Activated CD8-positive, alpha-beta T cell treated with anti-CD3 and anti-CD28 coated beads, Interleukin-2, amount 10 ng/mL, durations not matched to agents 7 days and 5 days (primary cell): ENCODE measurements at places on chromosomes 16 and 17. TPM values are rescaled to one million over a fixed set of nuclear protein-coding genes. Genes with fewer than 3 reads are reported as not detected.
A peak's percentile ranks its signal among the peaks of the same experiment; 100 is the strongest.

- DNase-seq = no peak
These were observed 435 bp downstream of the C1QTNF8 start for GRCh38 chr16:1095450-1096168.

GRCh38 chr16:51549836-51550235 lies 398.8 kb upstream of the SALL1 start:
- no peak for DNase-seq

- no peak for DNase-seq
These were observed 108.3 kb upstream of the DHX40 start for GRCh38 chr17:59456923-59457615.

GRCh38 chr16:57185446-57185944 lies 344 bp downstream of the PSME3IP1 start:
- DNase-seq = no peak

DNA sequence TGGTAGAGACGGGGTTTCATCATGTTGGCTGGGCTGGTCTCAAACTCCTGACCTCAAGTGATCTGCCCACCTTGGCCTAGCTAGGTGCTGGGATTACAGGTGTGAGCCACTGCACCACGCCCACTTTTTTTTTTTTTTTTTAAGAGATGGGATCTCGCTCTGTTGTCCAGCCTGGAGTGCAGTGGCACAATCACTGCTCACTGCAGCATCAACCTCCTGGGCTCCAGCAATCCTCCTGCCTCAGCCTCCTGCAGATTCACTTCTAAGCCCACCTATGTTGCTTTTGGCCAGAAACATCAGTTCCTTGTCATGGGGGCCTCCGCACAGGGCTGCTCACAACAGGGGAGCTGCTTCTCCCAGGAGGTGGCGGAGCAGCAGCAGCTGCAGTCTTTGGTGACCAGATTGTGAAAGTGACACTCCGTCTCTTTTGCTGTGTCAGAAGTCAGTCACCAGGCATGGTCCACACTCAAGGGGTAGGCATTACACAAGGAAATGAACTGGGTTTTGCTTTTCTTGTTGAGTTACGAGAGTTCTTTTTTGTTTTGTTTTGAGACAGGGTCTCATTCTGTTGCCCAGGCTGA lies 4.5 kb upstream of the NME4 start:
- no peak for DNase-seq

DNA sequence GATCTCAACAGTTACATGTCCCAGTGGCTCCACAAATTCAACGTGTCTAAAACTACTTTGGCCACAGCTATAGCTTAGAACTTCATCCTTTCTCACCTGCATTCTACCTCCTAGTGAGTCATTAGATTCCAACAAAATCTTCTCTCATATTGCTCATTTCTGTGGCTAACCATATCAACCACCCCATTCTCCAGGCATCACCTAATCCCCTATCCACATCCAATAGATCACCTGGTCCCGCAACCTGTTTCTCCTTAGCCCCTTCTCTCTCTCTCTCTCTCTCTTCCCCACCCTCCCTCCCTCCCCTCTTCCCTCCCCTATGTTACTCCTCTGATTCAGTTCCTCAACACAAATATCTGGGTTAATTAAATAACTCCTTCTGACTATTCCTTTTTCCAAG lies 64.6 kb downstream of the ANKFN1 start:
- no peak for DNase-seq

Gene CEP131
- 17.9 TPM for total RNA-seq

DNA sequence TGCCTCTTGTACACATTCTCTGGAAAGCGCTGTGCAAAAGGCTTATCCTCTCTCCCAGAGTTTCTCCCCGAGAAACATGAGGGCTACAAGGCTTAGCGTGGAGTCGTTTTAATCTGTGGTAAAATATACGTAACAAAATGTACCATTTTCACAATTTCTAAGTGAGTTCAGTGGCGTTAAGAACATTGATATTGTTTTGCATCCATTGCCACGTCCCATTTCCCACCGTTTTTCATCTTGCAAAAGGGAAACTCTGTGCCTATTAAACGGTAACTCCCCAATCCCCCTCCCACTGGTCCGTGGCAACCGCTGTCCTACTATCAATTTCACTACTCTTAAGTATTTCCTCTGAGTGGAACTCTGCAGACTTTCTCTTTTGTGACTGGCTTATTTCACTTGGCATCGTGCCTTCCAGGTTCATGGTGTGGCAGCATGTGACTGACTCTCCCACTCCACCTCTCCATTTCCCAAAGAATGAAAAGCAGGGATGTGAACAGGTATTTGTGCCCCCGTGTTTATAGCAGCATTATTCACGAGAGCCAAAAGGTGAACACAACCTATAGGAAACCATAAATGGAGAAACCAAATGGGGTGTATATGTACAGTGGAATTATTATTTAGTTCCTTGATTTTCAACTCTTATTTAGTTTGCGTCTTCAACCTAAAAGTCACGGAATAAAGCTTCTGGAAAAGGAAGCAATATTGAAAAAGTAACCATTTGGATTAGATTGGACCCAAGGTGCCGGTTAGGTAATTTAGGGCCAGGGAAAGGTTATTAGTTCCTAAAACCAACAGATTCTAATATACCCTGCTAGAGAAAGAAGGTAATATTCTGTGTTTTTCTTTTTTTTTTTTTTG lies 1.1 kb upstream of the USP32 start:
- DNase-seq = peak; percentile 44

Gene NPTX1
- 16.7 TPM for total RNA-seq

- no peak for DNase-seq
These were observed 68.8 kb downstream of the ZNF18 start for GRCh38 chr17:11928436-11928835.

DNA sequence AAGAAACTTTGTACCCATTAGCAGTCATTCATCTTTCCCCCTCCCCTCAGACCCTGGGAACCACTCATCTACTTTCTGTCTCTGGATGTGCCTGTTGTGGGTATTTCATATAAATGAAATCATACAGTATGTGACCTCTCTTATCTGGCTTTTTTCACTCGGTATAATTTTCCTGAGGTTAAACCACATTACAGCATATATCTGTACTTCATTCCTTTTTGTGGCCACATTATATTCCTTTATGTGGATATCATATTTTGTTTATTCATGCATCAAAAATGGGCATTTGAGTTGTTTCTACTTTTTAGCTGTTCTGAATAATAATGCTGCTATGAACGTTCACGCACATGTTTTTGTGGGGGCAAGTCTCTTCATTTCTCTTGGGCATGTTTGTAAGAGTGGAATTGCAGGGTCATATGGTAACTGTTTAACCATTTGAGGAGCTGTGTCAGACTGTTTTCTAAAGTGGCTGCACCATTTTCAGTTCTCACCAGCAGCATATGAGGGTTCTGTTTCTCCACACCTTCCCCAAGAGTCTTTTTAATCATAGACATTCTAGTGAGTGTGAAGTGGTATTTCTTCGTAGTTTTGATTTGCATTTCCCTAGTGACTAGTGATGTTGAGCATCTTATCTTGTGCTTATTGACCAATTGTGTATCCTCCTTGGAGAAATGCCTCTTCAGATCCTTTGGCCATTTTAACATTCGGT lies 3.8 kb downstream of the SNX29 start:
- DNase-seq = no peak

DNA sequence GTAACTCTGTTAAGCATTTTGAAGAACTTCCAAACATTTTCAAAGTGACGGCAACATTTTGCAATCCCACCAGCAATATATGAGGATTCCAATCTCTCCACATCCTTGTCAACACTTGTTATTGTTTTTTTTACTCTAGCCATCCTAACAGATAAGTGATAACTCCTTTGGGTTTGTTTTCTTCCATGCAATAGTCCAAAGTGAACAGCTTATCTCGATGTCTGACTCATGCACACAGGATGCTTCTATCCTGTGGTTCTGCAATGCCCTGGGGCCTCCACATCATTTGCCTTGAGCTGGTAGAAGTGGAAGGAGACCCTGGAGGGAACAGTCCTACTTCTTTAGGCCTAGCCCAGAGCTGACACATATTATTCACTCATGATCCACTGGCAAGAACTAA lies 13.0 kb downstream of the TLE7 start:
- no peak for DNase-seq

DNA sequence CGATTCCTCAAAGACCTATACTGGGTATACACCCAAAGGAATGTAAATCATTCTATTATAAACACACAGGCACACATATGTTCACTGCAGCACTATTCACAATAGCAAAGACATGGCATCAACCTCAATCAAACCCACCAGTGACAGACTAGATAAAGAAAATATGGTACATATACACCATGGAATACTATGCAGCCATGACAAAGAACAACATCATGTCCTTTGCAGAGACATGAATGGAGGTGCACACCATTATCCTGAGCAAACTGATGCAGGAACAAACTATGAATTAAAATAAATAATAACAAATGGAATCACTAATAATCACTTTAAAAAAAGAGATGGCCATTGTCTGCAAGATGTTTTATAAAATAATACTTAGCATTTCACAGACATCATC lies 380.1 kb downstream of the GRIN2A start:
- no peak for DNase-seq

- DNase-seq = no peak
These were observed 4.9 kb downstream of the SDK2 start for GRCh38 chr17:73639322-73639721.

DNA sequence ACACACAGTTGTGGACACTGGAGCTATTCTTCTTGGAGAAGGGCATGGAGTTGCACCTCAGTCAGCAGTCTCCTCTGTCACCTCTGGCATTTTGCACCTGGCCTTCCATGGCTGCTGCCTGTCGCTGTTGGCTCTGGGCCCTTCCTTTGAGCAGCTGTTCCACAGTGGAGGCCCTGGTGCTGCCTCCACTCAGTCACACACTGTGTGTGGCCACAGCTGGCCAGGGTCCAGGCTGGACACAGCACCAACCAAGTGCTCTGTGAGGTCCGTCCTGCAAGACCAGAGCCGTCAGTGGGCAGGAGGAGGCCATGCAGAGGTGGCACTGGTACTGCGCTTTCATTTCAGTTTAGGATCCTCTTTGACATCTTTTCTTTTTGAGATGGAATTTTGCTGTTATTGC lies 21.6 kb upstream of the MED9 start:
- no peak for DNase-seq

GRCh38 chr16:70790815-70791214 lies 10.1 kb downstream of the VAC14 start:
- DNase-seq = no peak

- no peak for DNase-seq
These were observed 28.5 kb upstream of the KDM8 start for GRCh38 chr16:27174798-27175197.

GRCh38 chr16:12350945-12351344 lies 374.4 kb downstream of the SNX29 start:
- DNase-seq = no peak

GRCh38 chr17:4161967-4162305 lies 18.9 kb downstream of the CYB5D2 start:
- DNase-seq = no peak

DNA sequence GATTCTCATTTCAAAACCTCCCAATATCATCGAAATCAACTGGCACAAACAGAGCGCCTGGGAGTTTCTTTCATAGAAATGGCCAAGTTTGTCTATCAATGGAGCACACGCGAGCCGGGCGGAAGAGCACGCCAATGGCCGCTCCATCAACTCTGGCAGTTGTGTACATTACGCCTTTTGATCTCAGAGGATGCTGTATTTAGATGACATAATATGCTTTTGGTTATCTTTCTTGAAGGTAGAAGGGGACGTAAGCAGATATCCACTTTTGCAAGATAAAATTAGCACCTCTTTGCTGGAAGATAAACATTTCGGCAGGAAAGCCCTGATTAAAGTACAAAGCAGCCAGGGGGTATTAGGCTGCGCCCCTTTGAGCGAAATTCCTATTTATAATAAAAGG lies 287.4 kb downstream of the IRF8 start:
- no peak for DNase-seq

DNA sequence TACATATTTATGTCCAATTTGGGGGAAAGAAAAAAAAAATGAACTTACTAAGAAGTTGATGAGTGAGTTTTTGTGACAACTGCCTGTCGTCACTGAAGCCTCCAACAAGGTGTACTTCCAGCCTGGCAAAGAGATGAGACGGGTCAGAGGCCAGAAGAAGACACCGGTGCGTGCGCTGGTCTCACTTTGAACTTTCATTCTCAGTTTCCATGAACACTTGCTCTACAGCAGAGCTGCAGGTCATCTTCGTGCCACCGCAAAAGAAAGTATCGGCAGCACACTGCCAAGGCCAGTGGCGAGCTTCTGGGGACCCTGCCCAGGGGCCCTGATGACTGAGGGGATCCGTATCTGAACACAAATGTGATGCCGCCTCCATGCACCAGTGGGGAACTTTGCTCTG lies 11.6 kb downstream of the NTAN1 start:
- no peak for DNase-seq

DNA sequence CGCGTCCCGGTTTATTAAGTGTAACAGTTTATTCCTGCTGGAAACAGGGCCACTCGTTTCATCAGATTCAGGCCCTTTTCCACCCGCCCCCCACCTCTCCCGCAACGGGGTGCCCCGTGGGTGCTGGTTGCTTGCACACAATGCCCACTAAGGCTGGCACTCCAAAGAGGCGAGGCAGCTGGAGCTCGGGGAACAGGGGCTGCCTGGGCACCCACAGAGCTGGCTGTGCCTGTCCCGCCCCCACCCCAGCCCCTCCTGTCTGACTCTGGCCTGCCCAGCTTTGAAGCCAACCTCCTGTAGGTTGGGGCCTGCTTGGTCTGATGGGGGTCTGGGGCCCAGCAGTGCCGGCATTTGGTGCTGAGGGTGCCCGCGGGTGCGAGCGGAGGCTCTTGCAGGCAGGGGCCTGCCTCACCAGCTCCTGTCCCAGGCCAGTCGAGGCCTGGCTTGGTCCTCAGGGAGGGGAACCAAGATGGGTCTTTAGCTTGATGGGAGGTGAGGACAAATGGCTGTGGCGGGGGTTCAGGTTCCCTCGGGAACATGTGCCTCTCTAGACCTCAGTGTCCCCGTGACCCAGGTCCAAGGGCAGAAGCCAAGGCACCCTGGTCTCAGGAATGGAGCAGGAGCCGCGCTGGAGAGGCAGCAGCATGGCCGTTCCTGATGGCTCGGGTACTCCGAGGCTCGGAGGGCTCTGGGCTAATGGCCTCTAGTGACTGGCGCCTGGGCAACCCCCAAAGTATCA lies 20.1 kb downstream of the MYBBP1A start:
- DNase-seq = no peak

DNA sequence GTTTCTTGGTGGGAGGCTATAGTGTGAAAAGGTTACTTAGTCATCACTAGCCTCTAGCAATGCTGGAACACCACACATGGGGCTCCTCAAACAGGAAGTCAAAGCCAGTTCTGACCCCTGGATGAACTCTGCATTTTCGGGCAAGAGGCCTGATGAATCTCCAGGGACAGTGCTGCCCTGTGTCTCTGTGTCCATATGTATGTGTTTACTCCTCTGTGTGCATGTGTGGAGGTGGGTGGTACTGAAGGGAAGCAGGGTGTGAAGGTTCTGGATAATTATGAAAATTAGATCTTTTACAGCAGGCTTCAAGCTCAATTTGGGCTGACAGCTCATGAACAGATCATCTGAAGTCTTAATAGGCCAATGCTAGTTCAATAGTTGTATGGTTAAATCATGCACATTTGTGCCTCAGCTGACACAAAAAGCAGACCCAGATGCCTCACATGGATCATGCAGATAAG lies 133.6 kb downstream of the SNX11 start:
- peak; percentile 54 for DNase-seq

DNA sequence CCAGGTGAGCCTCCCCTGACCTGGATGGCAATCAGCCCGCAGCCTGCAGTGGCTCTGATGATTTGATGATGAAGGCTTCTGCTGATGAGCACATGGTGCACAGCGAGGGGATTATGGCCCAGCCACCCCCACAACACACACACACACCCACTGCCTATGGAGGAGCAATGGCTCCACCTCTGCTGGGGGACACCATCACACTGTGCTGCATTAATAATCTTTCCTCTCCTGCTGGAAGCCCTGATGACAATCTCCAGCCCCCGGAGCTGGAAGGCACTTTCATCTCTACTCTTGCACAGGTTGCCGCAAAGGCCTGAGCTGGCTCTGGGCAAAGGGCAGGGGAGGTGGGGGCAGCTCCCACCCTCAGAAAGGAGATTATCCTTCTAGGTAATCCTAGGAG lies 79.9 kb downstream of the PLXDC1 start:
- DNase-seq = no peak
